Ammon's horn (tissue), 1 donor: ENCODE measurements at places on chromosomes 2 and 18.

GRCh38 chr2:226304308-226304707 is 495.3 kb downstream of the IRS1 start:
- no peak for DNase-seq

GRCh38 chr2:54074606-54075341 is 40.6 kb upstream of the ACYP2 start:
- DNase-seq = no peak

DNA sequence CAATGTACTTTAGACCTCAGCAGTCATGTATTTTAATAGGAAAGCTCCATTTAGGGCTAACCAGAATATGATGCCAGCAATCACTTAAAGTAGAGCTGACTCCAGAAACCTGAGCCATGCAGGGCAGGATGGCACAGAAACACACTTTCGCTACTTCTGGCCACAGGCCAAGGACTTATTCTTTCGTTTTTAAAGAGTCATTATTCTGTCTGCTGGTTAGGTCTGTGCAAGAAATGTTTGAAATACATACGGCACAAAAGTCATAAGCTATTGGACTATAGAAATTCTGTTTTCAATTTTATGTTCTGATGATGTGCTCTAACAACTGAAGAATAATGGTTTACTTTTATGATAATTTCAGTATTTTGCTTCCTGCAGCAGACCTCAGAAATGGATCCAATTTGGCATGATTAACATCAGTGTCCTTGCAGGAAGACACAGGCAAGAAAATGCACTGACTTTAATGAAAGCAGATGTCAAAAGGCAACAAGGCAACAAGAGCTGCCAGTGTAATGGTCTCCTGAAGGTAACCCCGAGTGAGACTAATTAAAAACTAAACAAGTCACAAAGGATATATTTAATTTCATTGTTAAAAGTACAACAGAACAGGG is 114.4 kb upstream of the CHRNA1 start:
- DNase-seq = no peak

GRCh38 chr2:220451438-220451837 is 824.0 kb downstream of the SLC4A3 start:
- no peak for DNase-seq

- no peak for DNase-seq
Observed at GRCh38 chr2:14344355-14344754, 288.2 kb upstream of the LRATD1 start.

DNA sequence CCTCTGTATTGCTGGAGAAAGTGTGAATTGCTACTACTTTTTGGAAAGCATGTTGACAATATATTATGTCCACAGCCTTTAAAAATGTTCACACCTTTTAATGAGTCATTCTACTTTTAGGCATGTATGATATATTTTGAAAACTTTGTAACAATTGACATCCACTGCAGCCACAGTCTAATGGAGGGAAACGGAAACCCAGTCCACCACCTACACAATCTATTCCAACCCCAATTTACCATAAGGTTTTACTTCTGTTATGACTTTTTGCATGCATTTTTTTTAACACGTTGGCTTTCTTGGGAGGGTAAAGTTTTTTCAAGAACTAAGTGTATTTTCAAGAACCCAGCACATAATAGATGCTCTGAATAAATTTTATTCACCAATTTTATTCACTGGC is 38.5 kb upstream of the ATP8B1 start:
- DNase-seq = no peak

DNA sequence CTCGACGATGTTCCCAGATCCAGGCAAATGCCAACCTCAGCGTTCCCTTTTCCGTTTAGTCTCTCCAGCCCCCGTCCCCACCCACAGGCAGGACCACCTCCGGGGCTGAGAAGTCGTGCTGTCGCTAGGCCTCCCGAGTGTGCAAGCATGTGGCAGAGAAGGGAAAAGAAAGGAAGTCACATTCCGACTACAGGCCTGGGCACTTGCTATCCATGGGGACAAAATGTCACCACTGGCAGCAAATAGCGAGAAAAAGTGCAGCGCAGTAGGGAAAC is 420 bp downstream of the PIGN start:
- DNase-seq = no peak

GRCh38 chr2:43391201-43391877 is 164.9 kb upstream of the ZFP36L2 start:
- no peak for DNase-seq

DNA sequence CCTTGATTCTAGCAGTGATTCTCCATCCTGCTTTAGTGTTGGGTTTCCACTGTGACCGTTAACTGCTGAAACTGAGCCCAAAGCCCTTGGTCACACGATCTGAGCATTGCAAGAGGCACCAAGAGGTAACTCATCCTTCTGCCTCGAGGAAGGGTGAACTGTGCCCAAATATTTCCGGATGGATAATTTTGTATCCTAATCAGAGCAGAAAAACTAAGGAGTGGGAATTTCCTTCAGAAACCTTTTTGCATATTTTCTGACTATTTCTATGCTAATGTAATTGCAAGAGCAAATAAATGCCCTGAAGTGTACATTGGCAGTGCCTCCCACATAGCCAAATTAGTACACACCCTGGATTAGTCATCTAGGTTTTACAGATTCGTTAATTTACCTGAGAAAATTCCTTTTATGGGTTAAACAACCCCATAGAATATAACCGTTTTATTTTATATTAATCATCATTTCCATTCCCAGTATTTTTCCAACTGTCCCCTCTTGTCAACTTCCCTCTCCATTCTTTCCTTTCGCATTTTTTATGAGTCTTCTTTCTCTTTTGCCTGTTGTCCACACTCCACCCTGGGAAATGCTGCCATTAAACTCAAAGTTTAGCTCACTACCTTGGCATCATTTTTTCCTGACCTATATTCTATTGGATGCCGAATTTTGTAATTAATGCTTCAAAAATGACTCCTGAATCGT is 31.7 kb upstream of the COBLL1 start:
- DNase-seq = no peak

- DNase-seq = no peak
Observed at GRCh38 chr2:231905026-231905425, 21.2 kb downstream of the NPPC start.
